IPS DF 6.9 (cell line): ENCODE measurements at places on chromosomes 11 and 22.

DNA sequence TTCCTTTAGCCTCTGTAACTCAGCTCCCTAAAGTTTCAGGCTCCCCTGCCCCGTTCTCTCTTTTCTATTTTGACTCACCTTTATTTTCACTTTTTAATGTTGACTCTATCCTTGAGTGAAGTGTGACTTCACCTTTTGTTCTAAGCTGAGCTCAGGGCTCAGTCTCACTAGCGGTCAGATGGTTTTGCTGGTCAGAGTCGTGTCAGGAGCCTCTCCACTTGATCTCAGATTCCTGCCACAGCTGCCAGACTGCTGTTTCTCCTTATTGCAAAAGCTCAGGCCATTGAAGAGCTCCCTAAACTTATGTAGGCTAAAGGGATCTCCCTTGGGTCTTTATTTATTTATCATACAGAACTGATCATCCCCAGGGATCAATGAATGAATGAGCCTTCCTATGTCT, 13.7 kb upstream of the POU2AF2 start:
- DNase-seq = no peak

DNA sequence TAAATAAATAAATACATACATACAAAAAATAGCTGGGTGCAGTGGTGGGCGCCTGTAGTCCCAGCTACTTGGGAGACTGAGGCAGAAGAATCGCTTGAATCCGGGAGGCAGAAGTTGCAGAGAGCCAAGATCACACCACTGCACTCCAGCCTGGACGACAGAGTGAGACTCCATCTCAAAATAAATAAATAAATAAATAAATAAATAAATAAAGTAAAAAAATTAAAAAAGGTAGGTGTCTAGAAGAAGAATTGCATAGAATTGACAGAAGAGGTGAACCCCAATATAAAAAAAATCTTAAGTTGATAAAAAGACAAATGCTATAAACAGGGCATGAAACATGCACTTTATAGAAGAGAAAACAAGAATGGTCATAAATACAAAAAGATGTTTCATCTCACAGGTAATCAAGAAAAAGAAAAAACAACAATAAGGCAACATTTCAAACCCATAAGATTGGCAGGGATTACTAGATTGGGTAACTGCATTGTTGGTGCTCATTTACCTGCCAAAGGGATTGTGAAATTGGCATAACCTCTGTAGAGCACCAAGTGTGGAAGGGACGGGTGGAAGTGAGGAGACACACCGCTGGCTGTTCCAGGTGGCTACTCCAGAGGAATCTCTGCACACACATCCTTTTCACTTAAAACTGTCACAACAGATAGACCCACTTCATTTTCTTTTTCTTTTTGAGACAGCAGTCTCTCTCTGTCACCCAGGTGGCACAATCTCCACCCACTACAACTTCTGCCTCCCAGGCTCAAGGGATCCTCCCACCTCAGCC, 44.7 kb downstream of the NF2 start:
- DNase-seq = no peak

- no peak for DNase-seq
Observed at GRCh38 chr22:18096823-18097222, 13.8 kb upstream of the TUBA8 start.

DNA sequence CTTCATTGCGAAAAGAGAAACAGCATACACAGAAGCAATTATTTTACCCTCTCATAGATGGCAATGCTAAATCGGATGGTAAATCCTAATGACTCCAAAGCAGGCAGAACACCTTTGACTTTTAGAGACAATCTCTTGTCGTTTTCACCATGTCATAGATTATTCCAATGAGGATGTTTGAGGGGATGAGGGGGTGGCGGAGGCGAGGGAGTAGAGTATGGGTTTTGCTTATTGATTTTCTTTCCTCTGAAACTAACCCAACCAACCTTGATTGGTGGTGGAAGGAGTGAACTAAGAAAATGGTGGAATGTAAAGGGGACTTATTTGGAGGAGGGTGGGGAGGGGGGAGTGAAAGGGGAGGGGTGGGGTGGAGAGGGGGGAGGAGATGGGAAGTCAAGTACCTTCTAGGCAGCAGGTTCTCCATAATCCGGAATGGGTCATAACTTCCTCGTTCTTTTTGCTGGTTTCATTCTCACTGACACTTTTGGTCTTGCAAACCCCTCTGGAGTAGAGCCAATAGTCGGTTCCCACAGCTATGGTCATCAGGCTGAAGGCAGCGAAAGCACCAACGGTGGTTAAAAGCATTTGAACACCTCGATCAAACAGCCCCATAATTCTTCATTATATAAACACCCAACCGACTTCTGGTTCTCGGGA, 1.5 kb downstream of the CACNG2 start:
- DNase-seq = no peak

GRCh38 chr11:121372671-121373429, 79.3 kb upstream of the SORL1 start:
- DNase-seq = no peak

DNA sequence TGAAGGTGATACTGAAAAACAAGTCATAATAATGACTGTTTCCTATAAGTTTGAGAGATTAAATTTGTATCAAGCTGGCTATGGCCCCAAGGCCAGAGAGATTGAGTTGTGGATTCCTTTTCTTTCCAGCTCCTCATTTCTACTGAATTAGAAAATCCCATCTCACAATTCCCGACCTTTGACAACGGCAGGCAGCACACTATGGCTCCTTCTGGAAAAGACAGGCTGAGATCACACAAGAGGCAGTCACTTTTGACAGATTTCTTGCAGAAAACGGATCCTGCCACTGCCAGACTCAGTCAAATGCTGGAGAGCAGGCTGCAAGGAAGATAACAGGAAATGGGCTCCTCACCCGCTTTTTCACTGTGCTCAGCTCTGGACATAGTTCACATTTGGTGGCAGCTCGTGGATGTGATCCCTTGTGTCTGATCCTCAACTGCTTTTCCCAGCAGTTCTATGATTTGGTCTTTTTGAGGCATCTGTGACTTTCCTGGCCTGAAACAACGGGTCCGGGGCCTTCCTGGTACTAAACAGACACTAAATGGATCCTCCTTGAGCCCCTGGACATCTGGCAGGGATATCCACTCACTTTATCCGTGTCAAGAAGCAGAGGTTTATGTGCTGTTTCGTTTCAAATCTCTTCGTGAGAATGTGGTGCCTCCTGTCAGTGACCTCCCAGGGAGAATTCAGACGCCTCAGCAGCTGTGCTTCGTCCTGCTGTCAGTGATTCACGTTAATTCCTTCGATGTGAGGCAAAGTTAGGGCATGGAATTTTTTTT, 26.1 kb upstream of the RTL6 start:
- DNase-seq = no peak

DNA sequence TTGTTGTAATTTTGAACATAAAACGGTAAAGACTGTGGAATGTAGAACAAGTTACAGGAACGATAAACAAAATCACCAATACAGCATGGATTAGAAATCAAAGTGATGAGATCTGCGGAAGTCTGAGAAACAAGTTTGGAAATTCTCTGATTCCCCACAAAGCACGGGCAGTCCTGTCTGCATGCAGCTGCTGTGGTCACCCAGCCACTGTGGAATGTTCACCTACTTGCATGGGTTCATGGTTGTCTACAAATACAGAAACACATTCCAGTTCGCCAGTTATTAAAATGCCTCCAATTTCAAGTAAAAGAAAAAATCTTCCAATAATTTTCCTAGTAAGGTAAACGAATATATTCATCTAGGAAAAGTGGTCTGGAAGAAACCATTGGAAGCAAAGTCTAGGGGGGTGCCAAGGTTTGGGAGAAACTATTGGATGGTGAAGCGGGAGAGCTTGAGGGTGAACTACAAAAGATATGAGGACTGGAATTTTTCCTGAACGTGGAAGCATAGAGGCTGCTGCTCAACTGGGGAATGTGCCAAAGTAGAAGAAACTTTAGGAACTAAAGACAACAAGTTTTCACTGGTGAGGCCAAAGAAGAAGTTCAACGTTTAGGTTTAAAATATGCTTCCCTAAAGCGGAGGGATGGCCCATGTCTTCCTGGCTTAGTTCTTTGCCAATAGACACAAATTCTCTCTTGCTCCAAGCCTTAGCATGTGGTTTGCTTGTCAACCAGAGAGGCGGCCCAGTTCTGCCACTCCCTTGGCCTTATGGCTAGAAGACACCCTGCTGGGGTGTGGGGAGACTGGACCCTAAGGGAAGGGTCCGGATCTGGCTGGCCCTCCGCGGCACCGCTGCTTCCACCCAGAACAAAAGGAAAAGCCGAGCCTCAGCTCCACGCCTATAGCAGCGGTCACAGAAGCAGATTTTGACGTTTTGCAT, 70.2 kb downstream of the CTTN start:
- DNase-seq = no peak

GRCh38 chr22:49324527-49325491, 502.9 kb downstream of the BRD1 start:
- DNase-seq = no peak

- DNase-seq = no peak
Observed at GRCh38 chr11:68137833-68138232, 16.6 kb upstream of the CHKA start.

DNA sequence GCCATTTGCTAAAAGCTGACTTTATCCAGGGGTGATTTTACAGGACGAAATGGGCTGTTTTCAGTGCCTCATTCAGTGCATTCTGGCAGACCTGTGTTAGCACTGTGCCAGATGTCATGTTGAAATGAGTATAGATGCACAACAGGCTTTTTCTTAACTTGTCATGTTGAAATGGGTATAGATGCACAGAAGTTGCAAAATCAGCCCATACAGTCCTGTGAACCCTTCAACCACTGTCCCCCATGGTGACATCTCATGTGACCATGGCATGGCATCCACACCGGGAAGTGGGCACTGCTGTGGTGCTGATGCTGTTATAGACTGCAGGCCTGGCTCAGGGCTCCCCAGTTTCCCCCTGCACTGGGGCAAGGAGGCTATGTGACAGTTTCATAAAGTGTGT, 2.5 kb downstream of the TALDO1 start:
- DNase-seq = no peak

- DNase-seq = no peak
Observed at GRCh38 chr22:20577045-20577444, 69.6 kb downstream of the MED15 start.

- no peak for DNase-seq
Observed at GRCh38 chr11:83092488-83093384, 21.0 kb upstream of the RAB30 start.

- no peak for DNase-seq
Observed at GRCh38 chr11:1375955-1376258, 13.8 kb upstream of the BRSK2 start.

DNA sequence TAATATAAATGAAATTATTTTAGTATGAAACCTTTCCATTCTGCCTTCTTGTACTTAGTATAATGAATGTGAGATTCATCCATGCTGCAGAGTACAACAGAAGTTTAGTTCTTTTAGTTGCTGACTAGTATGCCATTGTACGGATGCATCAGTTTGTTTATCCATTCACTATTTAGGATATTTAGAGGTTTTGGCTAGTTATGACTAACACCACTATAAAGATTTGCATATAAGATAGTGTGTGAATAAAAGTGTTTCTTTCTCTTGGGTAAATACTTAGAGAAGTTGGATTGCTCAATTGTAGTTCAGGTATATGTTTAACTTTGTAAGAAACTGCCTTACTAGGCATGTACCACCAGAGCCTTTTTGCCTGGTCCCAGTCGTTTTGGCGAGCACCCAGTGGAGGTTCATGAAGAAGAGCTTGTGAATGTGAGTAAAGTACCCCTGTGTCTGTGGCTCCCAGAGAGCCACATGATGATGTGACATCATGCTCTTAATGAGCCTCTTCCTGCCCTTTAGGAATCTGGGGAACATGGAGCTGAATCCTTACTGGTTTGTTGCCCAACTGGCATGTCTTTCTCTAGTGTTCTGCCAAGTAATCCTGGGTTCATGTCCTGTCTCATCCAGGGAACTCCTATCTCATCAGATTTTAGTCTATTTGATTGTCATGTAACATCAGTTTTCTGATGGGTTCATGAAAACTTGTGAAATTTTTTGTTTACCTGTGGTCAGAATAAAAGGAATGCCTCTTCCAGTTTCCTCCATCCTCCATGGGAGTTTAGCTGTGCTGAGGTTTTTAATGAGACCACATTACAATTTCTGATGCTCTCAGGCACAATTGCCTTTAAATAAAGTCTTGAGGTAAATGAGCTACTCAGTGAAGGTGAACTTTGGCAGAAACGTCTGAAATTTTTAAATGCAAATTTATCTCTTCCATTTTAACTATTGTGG, 234.8 kb downstream of the CASP12 start:
- no peak for DNase-seq

- DNase-seq = no peak
Observed at GRCh38 chr11:64852804-64853509, 8.5 kb upstream of the CDC42BPG start.

GRCh38 chr11:92130421-92130831, 94.2 kb upstream of the FAT3 start:
- DNase-seq = no peak

DNA sequence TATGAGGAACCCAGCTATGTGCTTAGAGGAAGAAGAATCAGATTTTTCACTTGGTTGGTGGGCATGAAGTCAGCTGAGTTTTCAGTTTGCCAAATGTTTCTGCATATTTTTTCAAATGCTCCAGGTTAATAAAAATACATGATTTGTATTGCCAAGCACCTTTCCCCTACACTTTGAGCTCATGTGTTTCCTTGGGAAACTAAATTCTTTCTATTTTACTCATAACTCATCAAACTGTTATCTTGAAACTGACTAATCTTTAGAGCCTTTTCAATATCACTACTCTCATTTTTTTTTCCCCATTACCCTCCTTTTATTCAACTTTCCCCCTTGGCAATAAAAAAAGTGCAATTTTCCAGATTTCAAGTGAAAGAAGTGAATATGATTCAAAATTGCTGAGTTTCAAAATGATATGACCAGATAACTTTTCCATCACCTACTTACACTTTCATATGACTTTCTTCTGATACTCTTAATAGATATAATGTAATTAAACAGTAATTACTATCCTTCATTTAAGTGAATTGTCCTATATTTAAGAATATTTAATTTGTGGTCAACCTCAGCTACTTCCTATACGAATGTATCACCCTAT, 91.9 kb upstream of the SOX6 start:
- DNase-seq = no peak

GRCh38 chr11:115439385-115439784, 64.8 kb downstream of the CADM1 start:
- DNase-seq = no peak

GRCh38 chr11:96361778-96362177, 18.8 kb upstream of the MAML2 start:
- DNase-seq = no peak

DNA sequence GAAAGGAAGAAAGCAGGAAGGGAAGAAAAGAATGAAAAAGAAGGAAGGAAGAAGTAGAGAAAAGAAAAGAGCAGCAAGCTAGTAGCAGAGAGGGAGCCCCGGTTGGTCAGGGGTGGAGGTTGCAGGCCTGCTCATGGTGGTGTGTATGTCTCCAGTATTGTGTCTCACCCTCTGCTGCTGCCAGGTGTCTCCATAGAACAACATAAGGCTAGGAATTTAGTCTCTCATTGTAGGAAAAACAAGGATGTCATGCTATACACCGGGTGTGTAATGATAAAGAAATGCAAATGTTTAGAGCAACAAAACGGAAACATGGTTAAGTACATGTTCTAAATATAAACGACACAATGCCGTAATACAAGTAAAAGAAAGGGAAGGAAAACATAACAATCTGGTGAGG, 342.5 kb downstream of the NTM start:
- DNase-seq = no peak
